Esophagus muscularis mucosa (tissue), 4 donors: ENCODE measurements at places on chromosomes 2 and 18. TPM values are rescaled to one million over a fixed set of nuclear protein-coding genes. Genes with fewer than 3 reads are reported as not detected.

DNA sequence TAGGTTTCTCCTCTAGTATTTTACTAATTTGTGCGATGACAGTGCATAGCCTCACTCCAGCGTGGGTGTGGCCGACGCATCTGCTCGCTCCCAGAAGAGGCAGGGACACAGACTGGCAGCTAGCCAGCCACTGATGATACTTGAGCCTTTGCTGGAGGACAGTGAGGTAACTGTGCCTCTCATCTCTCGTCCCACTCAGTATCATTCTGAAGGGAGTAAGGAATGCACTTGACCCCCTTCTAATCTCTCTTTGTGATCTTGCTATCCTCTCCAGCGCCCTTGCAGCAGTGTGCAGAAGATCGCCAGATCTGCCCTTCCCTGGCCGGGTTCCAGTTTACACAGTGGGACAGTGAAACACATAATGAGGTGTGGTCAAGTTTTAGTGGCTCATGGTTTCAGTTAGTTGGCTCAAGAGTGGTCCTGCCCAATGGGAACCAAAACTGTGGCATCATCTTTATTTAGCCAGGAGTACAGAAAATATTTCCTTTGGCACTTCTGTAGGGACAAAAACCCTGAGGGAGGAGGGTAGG lies 17.5 kb downstream of the NCAPH start:
- DNase-seq, result no peak

DNA sequence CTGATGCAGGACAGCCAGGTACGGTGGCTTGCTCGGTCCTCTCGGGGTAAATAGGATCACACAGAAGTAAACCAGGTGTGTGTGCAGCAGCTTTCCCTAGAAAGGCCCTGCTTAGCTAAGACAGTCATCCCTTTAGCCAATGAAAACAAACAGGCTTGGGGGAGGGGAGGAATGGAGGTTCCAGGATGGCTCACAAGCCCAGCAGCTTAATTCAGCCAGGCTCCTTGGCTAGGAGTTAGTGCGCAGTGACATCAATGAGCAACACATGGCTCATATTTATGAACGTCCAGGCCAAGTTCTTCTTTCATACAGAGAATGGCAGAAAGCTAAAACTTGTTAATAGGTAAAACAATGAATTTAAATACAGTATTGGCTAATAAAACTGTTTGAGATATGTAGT lies 10.2 kb downstream of the IAH1 start:
- no peak for DNase-seq

DNA sequence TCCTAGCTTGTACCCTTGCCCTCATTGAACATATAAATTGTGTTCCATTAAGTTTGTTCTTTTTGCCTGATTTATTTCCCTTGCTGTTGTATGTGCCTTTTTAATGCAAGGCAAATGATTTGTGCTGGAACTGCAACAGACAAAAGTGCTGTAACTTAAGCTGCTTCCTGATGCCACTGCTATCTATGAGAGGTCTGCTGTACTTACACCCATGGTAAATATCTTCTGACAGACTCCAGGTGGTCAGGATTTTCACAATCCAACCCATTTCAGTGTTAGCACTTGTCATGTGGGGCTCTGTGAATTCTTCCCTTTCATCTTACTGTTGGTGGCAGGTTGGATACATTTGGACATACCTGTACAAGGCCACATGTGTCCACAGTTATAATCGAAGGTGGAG lies 63.5 kb downstream of the ARHGAP15 start:
- no peak for DNase-seq

GRCh38 chr2:1990724-1991123 lies 246.4 kb upstream of the PXDN start:
- no peak for DNase-seq

- DNase-seq, result no peak
Observed at GRCh38 chr2:223727562-223727961, 109.8 kb downstream of the AP1S3 start.

DNA sequence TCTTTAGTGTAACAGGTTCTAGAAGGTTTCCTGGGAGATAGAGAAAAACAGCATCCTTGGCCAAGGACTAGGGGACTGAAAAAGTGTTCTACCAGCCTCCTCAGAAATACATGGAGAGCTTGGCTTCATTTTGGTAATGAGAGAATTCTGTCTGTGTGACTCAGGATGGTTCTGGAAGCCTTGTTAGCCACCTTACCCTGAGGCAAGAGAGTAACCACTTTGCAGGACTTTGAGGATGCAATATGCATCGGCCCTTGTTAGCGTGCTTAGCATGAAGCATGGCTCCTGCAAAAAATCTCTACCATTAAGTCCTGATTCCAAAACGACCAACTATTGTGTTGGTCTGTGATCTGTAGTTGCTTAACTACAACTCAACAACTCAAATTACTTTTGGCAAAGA lies 79.8 kb downstream of the C1QL2 start:
- no peak for DNase-seq

GRCh38 chr18:12883372-12883683 lies 709 bp downstream of the PTPN2 start:
- no peak for DNase-seq

GRCh38 chr2:105103481-105103880 lies 65.6 kb downstream of the MRPS9 start:
- DNase-seq, result no peak

DNA sequence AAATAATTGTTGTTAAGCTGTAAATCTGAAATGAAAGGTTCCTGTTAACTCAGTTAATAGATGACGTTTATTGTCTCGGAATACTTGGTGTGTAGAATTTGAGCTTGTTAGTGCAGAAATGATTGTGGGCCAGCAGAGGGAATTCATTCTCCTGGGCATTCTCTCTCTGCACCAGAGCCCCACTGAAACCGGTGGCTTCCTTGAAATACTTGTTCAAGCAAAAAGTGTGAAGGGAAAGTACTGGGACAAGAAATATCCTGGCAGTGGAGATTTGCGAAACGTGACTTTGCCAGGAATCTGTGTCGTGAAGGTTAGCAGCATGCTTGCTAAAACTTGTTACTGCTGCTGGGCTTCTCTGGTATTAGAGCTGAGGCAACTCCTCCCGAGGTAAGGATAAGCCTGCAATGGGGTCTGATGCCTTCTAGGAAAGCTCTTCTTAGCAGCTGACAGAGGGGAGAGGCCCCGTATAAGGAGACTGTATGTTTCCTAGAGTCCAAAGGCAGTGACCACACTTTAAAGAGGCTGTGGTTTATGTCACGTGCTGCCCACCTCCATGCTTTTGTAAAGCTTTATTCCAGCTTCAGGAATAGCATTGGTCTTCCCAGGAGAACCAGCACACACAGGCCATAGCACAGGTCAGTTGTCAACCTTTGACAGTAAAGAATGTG lies 2.0 kb downstream of the ITGA6 start:
- no peak for DNase-seq

GRCh38 chr2:127551221-127551930 lies 15.9 kb downstream of the MYO7B start:
- DNase-seq, result no peak

DNA sequence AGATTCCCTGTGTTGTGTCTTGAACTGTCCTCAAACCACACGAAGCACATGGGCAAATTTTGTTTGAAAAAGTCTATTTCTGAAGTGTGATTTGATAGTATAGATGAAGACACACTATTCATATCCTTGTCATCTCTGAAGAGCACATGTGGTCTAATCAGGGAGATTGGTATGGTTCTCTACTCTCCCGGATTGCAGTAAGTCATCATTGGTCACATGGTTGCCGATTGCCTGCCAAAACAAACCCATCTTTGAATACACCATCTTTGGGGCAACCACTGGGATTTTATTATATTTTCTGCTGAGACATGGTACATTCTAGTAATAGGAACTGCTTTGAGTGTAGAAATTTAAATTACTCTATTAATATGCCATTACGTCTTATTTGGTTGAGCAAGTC lies 186.9 kb downstream of the MYO1B start:
- no peak for DNase-seq

GRCh38 chr18:34808389-34808788 lies 98.3 kb downstream of the DTNA start:
- no peak for DNase-seq

- no peak for DNase-seq
Observed at GRCh38 chr2:231050018-231050901, 6.4 kb upstream of the PSMD1 start.

DNA sequence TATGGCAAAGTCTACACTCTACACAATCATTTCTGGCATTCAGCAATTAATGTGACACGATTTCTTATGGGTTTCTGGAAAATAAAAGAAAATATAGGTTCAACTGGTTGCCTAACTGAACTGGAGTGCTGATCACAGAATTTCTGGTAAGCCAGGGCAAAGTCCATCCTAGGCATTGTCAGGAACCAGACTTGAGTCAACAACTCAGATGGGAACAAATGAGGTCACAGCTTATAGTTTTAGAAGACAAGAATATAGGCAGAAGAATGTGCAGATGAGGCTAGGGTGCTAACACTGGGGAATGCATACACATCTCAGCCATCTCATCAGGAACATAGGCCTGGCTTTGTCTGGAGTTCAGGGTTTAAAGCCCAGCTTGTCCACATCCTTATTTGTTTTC lies 317.2 kb upstream of the ID2 start:
- no peak for DNase-seq

- no peak for DNase-seq
Observed at GRCh38 chr2:181268174-181268867, 188.9 kb upstream of the ITGA4 start.

Gene SLC66A2
- total RNA-seq, result 27.0 TPM

Gene IL18RAP
- total RNA-seq, result 0.58 TPM

Gene LRP2
- not detected for total RNA-seq

Gene UGT1A6
- total RNA-seq, result not detected

Gene MROH2A
- not detected for total RNA-seq

Gene ASPRV1
- total RNA-seq, result 1.5 TPM
